ENCODE measurements at places on chromosomes 5 and 9. TPM values are rescaled to one million over a fixed set of nuclear protein-coding genes. Genes with fewer than 3 reads are reported as not detected.

Gene SOHLH1
- total RNA-seq, result 0.09 TPM

Gene SLC6A18
- total RNA-seq, result not detected

Gene APBA1
- 0.10 TPM for total RNA-seq

Gene ACER2
- 2.6 TPM for total RNA-seq

Gene PCDHGB2
- total RNA-seq, result 0.19 TPM

Gene MLANA
- total RNA-seq, result not detected

Gene AHRR
- total RNA-seq, result 3.5 TPM

Gene RAD50
- total RNA-seq, result 27.6 TPM

Gene CTXN3
- total RNA-seq, result not detected

Gene EGFLAM
- total RNA-seq, result not detected

Gene SLC34A1
- total RNA-seq, result not detected

Gene CBY3
- not detected for total RNA-seq

Gene CEL
- 0.58 TPM for total RNA-seq

Gene PAEP
- 0.27 TPM for total RNA-seq

Gene PCDHGA7
- 0.78 TPM for total RNA-seq

Gene GABRA6
- total RNA-seq, result not detected

Gene SYNPO
- 25.3 TPM for total RNA-seq

Gene IQGAP2
- 1.1 TPM for total RNA-seq

Gene ACTBL2
- not detected for total RNA-seq

Gene SNAPC4
- 13.6 TPM for total RNA-seq

Gene KIF12
- total RNA-seq, result 2.0 TPM

Gene LHFPL2
- 60.0 TPM for total RNA-seq

Gene ADRB2
- total RNA-seq, result 0.58 TPM

Gene ALDH1A1
- total RNA-seq, result 4,899 TPM

Gene GFRA3
- 0.08 TPM for total RNA-seq

Gene ZNF454
- not detected for total RNA-seq

Gene FGF18
- total RNA-seq, result 0.25 TPM

Gene ARL14EPL
- 0.07 TPM for total RNA-seq

Gene SLC35D2
- total RNA-seq, result 19.2 TPM

Gene F2RL2
- total RNA-seq, result 5.1 TPM

Gene TMEM252
- total RNA-seq, result not detected

Gene SLC6A19
- not detected for total RNA-seq

Gene CDH9
- not detected for total RNA-seq

Gene LCN1
- total RNA-seq, result not detected

Gene CREB3
- total RNA-seq, result 58.7 TPM

Gene ATG10
- total RNA-seq, result 8.1 TPM

Gene CTNNA1
- 212 TPM for total RNA-seq

Gene ZNF782
- total RNA-seq, result 1.9 TPM

All from A549 treated with CpdA at 1 μM for 4 hours (cell line).